ENCODE measurements at places on chromosomes 6 and 20. TPM values are rescaled to one million over a fixed set of nuclear protein-coding genes. Genes with fewer than 3 reads are reported as not detected.

DNA sequence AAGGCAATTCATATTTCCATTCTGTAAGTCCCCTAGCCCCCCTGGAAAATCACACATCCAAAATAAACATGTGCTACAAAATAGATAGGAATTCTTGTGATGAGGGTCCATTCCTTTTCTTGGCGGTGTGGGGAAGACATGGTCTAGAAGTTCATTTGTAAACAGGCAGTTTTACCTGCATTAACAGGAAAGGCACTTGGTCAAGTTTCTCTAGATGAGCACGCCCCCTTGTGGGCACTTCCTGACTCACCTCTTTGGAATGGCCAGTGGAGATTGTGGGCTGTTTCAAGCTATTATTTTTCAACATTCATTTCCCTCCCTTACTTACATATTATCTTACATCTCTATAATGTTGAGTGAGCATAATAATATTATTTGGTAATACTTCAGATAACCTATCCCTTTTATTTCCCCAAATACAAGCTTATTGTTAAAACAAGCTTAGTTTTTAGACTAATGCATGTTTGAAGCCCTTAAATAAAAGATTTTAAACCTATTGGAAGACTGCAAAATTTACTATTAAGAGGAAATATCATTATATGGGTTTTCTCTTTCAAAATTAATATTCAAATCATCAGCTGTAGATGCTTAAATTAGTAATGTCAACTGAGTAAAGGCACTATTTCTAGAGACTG lies 92.1 kb downstream of the TASP1 start:
- peak; percentile 82 for DNase-seq

SPATS1 gene
- not detected for total RNA-seq

DNA sequence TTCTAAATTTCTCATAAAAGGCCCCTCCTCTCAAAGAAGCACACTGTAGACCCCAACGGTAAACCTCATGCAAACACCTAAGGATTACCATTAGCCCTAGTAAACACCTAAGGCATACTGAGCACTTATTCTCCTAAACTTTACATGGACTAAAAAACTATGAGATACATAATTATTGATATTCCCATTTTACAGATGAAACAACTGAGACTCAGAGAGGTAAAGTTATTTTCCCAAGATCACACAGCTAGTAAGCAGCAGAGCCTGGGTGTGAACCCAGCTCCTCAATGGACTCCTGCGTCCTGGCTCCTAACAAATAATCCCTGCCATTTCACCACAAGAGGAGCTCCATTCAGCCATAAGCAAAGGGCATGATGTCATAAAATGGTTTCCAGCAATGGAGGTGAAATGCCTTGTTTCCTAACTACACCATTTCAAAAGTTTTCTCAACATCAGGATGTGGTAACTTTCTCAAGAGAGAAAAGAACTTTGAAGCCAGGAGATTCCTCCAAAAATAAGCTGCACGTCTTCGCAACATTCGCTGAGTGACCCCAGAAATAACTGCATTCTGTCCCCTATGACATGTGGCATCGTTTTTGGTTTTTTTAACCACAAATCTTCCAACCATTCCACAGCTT lies 4.1 kb downstream of the ATP9A start:
- no peak for DNase-seq

DNA sequence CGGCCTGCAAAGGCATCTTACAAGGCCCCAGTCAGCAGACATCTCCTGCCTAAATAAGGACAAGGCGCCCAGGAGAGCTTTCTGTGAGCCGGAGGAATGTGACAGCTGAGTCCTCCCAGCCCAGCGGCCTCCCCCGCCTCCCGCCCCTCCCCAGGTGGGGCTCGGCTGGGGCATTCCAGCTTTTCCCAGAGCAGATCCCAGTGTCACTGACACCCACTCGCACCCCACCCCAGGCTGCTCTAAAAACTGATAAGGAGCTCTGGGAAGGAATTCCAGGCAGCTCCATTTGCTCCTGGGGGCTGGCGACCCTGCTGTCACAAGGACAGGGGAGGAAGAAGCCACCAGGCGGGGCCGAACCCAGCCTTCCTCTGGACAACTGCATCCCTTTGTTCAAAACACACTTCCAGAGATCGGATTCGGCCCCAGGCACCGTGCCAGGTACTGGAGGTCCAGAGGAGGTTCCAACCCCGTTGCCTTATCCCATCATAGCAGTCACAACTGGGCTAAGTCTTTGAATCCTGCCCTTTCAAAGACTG lies 49.7 kb downstream of the JPH2 start:
- peak; percentile 79 for DNase-seq

DNA sequence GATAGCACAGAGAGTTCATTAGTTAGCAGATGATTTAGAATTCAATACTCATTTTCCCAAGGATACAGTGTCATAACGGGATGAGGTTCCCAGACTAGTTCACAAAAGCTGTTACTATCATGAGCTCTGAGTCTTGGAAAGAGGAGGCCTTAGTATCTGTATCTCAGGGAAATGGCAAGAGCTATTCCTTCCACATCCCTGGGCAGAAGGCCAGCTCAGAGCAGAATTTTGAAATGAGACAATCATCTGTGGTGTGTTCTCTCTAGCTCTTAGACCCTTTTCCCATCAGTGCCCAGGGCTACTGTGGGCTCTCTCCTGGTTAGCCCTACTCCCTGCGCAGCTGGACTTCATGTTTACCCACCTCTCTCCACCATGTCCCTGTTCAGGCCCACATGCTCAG lies 64.5 kb downstream of the JAG1 start:
- peak; percentile 62 for DNase-seq

DNA sequence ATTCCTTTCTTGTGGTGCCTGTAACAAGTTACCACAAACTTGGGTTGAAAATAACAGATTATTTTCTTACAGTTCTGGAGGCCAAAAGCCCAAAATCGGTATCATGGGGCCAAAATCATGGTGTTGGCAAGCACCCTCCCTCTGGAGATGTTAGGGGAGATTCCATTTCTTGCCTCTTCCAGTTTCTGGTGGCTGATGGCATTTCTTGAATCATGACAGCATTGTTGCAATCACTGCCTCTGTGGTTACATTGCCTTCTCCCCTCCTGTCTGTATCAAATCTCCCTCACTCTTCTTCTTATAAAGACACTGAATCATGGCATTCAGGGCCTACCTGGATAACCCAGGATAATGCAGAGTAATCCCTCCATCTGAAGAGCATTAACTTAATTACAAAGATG lies 17.9 kb upstream of the TENT5A start:
- DNase-seq: no peak

ARMH2 gene
- not detected for total RNA-seq

- DNase-seq: peak; percentile 84
These were observed 7.3 kb downstream of the VWA7 start for GRCh38 chr6:31769684-31770371.

- DNase-seq: no peak
These were observed 44.6 kb upstream of the SEC63 start for GRCh38 chr6:108002365-108003221.

DNA sequence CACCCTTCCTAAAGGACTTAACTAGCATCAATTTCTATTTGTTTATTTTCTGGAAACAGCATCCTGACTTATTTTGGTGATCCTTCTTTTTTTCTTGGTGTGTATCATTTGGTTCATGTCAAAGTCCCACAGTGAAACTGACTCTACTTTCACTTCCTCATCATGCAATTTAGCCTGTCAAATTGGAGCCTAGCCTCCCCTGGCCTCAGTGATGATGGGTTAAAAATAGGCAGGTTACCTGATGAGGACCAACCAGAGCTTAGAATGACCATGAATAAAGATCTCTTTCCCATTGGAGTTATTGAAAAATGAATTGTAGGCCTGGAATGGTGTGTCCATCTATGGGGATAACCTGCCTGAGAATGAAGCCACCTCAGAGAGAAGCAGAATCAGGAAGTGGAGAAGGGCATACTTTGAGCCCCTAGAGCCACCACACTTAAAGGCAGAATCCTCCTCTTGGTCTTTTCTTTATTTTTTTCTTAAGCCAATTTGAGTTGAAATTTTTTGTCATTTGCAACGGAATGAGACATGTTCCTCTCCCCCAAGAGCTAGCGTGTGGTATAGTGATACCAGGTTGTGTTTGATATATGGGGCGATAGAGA lies 105.6 kb downstream of the BTBD3 start:
- DNase-seq: no peak

KIAA1755 gene
- 5.4 TPM for total RNA-seq

FAM83C gene
- not detected for total RNA-seq

DNA sequence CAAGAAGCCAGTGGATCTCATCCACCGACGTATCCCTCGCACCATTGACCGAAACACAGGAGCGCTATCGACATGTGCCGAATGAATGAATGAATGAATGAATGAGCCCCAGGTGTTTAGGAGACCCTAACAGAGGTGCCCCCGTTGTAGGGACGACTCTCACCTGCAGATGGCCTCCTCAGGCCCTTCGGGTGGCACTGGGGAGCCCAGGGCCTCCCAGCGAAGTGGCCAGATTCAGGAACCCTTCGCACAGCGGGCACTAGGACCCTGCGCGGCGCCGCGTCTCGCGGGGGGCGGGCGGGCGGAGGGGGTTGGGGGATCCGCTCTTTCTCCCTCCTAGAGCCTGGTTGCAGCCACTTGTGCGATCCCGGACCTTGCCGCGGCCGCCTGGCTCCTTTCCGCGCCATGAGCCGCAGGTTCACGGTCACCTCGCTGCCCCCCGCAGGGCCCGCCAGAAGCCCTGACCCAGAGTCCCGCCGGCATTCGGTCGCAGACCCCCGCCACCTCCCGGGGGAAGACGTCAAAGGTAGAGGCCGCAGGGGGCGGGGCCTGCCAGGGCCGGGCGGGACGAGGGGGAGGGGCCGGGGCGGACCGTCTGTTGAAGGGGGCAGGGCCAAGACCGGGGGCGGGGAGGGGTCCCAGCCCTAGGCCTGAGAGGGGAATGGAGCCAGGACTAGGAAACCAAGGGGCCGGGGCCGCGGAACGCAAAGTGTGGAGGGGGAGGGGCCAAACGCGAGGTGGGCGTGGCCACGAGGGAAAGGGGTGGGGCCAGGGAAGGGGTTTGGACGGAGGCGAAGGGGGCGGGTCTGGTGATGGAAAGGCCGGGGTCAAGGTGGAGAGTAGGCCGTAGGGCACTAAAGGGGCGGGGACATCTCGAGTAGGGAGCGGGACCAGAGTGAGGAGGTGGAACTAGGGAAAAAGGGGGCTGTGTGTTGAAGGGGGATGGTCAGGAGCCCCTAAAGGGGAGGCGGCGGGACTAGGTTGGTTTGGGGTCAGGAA lies 7.4 kb upstream of the SLC12A5 start:
- DNase-seq: peak; percentile 47

- DNase-seq: no peak
These were observed 448.8 kb upstream of the CITED2 start for GRCh38 chr6:139823099-139823807.

ADGRF5 gene
- 41.1 TPM for total RNA-seq

SCUBE3 gene
- total RNA-seq: 9.7 TPM

PHACTR2 gene
- total RNA-seq: 70.0 TPM

DNA sequence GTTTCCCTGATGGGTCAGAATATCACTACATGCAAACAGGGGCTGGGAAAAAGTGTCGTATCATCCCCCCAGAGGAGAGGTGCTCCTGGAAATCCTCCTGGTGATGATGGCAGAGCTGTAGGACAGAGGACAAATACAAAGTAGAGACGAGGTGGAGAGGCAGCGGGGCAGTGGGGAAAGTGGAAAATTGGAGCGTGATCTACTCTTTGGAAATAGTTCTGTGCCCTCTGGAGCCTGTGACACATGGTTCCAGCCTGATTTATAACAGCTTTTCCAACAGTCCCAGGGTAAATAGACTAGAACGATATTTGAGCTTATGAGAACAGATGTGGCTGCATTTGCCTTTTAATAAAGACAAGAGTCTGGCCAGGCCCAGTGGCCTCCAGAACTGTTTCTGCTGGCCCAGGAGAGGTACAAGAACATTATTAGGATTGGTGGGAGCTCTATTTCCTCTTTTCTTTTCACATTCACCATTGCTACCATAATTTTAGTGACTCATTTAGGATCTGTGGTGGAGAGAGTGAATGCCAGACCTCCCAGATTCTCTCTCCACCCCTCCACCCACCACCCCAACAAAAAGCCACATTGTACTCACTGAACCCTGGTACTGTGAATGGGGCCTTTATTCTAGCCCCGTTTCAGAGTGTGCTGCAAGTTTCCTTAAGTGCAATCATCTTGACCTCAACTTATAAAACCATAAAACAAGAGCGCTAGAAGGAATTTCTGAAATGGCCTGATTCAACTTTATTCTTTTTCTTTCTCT lies 78.3 kb downstream of the BTBD3 start:
- no peak for DNase-seq

DNA sequence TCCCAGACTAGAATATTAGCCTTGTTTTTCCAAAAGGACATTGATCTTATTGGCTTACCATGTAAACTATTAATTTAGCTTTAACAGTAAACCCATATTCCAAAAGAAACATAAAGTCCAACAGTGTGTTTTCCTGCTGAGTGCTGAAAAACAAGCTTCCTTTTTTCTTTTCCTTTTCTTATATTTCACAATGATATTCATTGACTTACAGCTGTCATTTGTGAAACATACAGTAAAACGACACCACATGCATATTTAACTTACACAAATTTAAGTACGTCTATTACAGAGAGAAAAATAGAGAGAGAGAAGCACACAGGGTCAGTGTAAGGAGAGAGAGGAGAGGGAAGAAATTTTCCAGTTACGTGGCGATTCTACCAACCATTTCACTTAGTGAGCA lies 543.9 kb upstream of the JARID2 start:
- DNase-seq: no peak

DNA sequence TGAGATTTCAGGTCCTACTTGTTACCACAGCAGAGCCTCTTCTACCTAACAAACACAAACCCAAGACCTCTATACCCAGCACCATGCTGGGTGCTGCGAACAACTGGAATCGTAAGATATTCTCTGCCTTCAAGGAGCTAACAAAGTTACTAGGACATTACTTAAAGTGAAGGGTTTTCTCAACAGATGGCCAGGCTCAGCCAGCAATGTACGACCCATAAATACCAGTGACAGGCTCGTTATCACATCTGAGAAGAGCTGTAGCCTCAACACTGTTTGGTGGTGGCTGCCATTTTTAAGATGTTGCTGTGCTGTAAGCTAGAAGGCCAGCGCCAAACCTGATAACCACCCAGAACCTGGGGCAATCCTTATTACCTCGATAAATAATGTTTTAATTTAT lies 406.5 kb downstream of the KIF16B start:
- no peak for DNase-seq

NOTCH4 gene
- 22.4 TPM for total RNA-seq

DNA sequence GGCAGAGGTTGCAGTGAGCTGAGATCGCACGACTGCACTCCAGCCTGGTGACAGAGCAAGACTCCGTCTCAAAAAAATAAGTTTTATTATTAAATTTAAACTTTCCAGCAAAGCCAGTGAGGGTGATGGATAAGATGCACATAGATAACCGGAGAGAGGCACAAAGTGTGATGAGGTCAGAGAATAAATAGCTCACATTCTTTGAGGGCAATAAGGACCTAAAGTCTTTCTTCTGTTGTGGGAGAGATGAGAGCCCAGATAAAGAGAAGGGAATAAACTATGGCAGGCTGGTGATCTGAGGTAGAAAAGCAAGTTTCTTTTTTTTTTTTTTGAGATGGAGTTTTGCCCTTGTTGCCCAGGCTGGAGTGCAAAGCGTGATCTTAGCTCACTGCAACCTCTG lies 20.6 kb upstream of the EZR start:
- DNase-seq: no peak

- DNase-seq: no peak
These were observed 3.0 kb downstream of the DDO start for GRCh38 chr6:110412360-110412759.

ARFGEF3 gene
- total RNA-seq: 0.86 TPM

All from Right ventricle myocardium superior (tissue), 1 donor.